SK-N-DZ (cell line): ENCODE measurements at places on chromosomes 6 and 20.
A peak's percentile ranks its signal among the peaks of the same experiment; 100 is the strongest.

GRCh38 chr20:46323557-46323956 is 15.3 kb upstream of the CDH22 start:
- no peak for DNase-seq

DNA sequence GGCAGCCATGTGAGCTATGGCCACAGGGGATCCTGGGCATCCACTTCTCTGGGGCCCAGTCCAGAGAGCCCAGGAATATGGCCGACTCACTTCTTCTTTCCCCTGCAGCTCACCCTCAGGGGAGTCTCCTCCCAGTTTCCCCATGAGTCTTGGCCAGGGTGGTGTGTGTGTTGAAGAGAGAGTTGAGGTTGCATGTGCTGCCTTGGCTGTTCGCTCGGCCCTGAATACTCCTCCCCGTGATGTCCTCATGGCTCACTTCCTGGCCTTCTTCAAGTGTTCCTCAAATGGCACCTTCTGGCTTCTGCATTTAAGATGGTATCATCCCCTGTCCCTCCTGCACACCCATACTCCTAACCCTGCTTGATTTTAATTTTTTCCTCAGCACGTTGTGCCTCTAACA is 3.2 kb upstream of the TREML1 start:
- DNase-seq = no peak

DNA sequence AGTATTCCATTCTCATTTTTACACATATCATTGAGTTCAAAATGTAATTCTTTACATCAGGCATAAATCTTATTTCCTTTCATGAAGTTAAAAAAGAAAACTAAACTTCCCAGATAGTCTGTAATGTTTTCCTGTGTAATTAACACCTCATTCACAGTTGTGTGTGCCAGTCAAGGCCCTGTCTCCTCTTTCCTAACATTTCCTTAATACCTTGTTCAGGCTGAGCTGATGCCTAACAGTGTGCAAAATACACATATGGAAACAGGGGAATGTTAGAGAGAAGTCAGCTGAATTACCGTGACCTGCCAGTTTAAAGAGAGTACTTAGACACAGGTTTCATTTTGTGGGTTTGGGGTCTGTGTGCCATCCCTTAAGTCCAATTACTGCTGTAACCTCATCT is 208.7 kb downstream of the COL9A1 start:
- DNase-seq = no peak

GRCh38 chr6:38183856-38184584 is 364.5 kb downstream of the ZFAND3 start:
- DNase-seq = no peak

- DNase-seq = peak; percentile 64
Observed at GRCh38 chr20:1304710-1305515, 24.0 kb downstream of the SDCBP2 start.

GRCh38 chr20:40728470-40728869 is 39.4 kb upstream of the MAFB start:
- DNase-seq = no peak

- no peak for DNase-seq
Observed at GRCh38 chr6:148629592-148630465, 117.0 kb upstream of the UST start.

GRCh38 chr6:33305052-33305451 is 6.3 kb upstream of the RGL2 start:
- DNase-seq = no peak

DNA sequence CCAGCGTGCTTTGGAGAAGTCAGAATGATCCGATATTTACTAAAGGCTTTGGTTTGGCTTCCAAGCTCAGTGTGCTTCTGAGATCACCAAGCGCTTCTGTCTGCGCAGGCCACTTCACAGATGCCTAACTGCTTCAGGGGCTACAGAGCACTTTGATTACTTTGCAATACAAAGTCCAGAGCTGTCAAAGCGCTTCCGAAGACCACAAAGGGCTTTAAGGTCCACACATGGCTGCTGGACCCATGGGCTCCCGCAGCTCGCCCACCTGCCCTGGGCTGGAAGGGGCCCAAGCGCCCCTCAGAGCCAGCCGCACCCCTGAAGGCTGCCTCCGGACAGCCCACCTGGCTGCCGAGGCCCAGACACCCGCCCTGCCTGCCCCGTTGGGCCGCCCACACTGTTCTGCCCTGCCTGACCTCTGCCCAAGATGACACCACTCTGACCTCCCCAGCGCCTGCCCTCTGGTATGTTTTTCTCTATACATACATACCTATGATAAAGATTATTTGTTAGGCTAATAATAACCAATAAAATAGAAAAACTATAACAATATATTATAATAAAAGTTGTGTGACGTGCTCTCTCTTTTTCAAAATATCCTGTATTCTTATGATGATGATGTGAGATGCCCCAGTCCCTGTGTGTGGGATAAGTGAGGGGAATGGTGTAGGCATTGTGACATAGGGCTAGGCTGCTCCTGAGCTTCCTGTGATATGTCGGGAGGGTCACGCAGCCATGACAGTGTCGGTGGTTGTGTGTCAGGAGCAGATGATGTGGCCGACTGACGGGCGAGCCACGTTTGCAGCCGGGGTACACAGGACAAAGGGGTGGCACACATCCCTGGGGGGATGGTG is 22.6 kb downstream of the DYNLT1 start:
- DNase-seq = peak; percentile 91

GRCh38 chr6:161716176-161716575 is 442.3 kb upstream of the AGPAT4 start:
- no peak for DNase-seq

GRCh38 chr6:89729818-89730217 is 89.8 kb downstream of the MDN1 start:
- no peak for DNase-seq

DNA sequence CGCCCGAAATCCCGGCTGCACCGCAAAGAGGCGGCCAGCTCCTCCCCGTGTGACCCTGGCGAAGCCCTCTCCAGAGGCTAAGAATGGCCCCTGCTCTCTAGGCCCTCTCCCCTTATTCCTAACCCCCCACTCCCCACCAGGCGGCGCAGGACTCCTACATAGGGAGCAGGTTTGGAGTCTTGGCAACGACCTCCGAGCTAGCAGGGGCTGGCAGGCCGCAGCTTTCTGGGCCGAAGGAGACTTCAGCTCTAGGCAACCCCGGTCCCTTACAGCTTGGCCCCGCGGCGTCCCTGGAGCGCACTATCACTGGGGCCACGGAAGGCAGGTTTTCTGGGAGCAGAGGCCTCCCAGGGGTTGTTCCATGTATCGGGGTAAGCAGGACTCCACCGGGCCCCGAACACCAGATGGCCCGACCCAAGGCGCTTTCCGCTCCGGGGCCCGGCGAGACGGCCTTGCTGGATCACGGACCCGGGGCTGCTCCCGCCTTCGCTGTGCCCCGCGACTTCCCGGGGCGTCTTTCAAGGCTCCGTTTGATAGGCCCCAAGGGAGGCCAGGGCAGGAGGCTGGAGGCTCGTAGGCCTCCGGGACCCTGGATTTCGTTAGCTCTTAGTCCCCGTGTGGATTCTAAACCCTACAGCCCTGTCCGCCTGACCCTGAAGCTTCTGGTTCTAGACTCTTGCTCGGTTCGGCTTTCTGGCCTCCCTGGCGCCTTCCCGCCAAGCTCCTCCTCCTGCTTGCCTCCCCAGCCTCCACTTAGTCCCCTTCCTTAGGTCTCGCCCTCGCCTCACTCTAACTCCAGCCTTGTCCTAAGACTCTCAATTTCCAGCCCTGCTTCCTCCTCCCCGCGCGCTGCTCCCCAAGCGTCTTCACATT is 1.9 kb downstream of the SLC32A1 start:
- DNase-seq = peak; percentile 85

DNA sequence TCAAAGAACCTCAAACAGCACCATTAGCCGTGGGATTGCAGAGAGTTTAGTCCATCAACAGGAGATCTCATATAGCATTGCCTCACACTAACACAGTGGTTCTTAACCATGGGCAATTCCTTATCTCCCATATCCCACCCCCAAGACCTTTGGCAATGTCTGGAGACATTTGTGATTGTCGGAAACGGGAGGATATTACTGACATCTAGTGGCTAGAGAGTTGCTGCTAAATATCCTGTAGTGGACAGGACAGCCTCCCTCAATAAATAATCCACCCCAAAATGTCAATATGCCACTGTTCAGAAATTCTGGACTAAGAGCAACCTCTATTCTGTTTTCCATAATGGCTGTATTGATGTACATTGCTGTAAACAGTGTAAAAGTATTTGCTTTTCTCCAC is 210.1 kb upstream of the CCN2 start:
- DNase-seq = peak; percentile 3

DNA sequence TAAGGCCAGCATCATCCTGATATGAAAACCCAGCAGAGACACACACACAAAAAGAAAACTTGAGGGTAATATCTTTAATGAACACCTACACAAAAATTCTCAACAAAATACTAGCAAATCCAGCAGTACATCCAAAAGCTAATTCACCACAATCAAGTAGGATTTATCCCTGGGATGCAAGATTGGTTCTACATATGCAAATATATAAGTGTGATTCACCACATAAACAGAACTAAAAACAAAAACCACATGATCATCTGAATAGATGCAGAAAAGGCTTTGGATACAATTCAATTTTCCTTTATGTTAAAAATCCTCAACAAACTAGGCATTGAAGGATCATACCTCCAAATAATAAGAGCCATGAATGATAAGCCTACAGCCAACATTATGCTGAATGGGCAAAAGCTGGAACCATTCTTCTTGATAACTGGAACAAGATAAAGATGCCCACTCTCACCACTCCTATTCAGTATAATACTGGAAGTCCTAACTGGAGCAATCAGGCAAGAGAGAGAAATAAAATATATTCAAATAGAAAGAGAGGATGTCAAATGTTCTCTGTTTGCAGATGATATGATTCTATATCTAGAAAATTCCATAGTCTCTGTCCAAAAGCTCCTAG is 33.9 kb upstream of the CLVS2 start:
- DNase-seq = no peak

DNA sequence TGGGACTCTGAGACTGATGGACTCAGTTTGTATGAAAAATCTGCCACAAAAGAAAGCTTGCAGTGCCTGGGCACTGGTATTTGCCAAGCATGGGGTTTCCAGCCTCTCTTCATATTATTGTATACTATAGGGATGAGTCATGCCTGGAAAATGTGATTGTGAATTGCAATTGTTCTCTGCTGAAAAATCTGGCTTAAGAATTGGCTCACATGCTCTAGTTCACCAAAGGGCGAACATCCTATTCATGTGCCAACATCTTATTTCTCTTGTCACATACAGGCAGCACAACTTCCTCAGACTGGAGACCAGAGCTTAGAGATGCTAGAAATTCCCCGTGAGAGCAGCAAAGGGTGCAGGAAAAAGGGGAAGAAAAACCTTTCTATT is 103.6 kb upstream of the KCNK16 start:
- no peak for DNase-seq

GRCh38 chr20:45329497-45330319 is 18.5 kb downstream of the SDC4 start:
- no peak for DNase-seq

- peak; percentile 10 for DNase-seq
Observed at GRCh38 chr6:71510057-71510713, 221.6 kb downstream of the OGFRL1 start.

GRCh38 chr20:40522405-40522804 is 166.6 kb downstream of the MAFB start:
- DNase-seq = no peak
